Stimulated activated CD8-positive, alpha-beta memory T cell treated with anti-CD3 and anti-CD28 coated beads, Interleukin-4, amount 100 ng/mL, for 1 hour (primary cell): ENCODE measurements at places on chromosomes 12 and 14.

- no peak for DNase-seq
These were observed 17.1 kb upstream of the PAWR start for GRCh38 chr12:79707830-79708229.

DNA sequence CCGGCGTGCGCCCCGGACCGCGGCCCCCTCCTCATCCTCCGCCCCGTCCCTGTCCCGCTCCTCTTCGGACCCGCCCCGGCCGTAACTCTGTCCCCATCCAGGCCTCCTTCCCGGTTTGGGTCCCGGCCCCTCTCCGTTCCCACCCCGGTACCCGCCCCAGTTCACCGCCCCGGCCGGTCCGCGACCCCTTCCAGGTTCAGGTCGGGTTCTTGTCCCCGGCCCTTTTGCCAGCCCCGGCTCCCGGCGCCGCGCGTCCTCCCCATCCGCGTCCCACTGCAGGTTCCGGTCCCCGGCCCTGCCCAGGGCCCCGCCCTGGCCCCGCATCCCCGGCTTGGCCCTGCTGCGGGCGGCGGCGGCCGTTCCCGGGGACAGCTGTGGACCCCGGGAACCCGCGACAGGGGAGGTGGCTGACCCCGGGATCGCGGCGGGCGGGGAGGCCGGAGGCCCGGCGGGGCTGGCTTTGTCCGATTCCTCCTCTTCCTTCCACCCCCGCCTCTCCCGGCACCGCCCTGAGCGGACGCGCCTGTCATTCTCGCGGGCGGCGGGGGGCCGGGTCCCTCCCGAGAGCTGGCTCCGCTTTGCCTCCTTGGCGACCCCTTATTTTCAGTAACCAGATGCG, 601 bp downstream of the KLC1 start:
- no peak for DNase-seq

DNA sequence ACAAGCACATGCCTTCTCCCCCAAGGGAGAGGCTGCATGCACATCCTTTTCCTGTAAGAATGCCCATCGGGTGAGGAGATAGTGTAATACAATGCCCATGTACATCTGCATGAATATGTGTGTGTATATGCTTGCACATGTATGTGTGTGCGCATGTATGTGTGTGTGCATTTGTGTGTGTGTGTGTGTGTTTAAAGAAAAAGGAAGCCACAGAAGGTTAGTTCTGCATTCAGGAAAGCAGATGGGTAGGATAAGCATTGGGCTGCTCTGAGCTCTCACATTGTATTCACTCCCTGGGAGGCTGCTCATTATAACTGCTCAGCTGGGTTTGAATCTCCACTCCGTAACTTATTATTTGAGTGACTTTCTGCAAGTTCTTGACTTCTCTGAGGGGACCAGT, 74.3 kb downstream of the GALNT8 start:
- DNase-seq, result no peak

GRCh38 chr12:121801595-121802484, 2.0 kb upstream of the SETD1B start:
- no peak for DNase-seq

GRCh38 chr12:8687846-8688601, 9.8 kb upstream of the RIMKLB start:
- no peak for DNase-seq

DNA sequence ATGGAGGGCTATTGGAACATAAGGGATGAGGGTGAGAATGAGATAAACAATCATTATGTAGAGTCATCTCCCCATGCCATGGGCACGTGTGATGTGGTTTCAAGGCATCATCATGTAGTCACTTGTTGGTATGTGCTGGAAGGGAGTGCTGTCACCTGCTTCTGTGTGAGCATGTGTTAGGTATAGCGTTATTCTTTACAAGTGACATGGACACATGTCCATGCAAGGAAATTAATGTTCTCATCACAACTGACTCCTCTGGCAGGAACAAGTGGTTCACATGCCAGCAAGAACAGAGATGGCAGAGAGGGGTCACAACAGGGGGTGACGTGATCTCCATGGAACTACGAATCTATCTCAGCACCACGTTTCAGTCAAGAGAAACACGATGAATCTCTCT, 815.8 kb downstream of the BCL11B start:
- DNase-seq, result no peak

DNA sequence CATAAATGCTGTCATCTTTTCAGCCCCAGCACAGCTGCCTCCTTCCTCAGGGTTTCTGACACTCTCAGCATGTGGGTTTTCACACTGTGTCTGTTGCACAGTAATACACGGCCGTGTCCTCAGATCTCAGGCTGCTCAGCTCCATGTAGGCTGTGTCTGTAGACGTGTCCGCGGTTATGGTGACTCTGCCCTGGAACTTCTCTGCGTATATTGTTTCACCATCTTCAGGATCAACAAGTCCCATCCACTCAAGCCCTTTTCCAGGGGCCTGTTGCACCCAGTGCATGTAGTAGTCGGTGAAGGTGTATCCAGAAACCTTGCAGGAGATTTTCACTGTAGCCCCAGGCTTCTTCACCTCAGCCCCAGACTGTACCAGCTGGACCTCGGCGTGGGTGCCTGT, 1210.6 kb downstream of the TMEM121 start:
- DNase-seq, result no peak

DNA sequence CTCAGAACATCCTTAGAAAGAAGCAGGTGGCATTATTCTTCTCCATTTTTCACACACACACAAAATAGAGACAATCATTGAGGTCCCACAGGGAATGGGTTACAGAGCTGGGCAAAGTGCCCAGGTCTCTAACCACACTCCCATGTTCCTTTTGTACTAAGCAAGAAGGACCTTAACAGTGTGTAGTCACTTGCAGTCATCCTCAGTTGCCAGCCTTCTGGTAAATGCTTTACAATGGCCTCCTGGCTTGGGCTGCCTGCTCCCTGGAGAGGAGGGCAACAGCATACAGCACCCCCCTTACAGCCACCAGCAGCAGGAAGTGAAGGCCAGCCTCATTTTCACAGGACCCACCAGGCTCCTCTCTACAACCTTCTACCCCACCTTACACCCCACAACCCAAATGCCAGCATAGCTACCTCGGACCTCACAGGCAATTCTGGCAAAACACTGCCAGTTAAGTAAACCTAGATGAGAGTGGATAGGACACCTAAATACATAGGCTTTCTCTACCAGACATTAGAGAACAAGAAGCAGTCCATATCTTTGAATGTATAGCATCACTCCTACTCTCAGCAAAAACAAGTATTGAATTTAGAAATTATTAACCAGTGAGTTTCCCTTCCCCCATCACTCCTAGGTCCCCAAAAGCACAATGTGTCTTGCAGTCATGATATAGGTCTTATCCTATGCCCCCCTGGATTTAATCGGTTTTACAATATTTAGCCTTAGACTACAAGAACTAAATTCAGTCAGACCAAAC, 88.1 kb downstream of the PPP2R5E start:
- DNase-seq, result no peak

DNA sequence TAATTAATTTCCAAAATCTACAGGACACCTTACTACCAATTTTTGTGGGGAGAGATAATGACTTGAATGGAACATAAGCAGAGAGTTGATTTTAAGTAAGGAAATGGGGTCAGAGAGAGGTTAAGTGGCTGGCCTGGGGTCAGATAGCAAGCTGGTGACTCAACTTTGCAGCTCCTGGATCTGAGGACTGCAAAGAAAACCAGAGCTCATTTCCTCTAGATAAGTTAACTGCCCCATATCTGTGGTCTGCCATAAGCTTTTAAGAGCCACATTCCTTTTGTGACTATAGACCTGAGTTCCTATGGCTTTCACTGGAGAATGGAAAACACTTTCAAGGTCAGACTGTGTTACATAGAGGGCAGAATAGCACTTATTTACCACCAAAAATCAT, 201.2 kb upstream of the PRICKLE1 start:
- no peak for DNase-seq

DNA sequence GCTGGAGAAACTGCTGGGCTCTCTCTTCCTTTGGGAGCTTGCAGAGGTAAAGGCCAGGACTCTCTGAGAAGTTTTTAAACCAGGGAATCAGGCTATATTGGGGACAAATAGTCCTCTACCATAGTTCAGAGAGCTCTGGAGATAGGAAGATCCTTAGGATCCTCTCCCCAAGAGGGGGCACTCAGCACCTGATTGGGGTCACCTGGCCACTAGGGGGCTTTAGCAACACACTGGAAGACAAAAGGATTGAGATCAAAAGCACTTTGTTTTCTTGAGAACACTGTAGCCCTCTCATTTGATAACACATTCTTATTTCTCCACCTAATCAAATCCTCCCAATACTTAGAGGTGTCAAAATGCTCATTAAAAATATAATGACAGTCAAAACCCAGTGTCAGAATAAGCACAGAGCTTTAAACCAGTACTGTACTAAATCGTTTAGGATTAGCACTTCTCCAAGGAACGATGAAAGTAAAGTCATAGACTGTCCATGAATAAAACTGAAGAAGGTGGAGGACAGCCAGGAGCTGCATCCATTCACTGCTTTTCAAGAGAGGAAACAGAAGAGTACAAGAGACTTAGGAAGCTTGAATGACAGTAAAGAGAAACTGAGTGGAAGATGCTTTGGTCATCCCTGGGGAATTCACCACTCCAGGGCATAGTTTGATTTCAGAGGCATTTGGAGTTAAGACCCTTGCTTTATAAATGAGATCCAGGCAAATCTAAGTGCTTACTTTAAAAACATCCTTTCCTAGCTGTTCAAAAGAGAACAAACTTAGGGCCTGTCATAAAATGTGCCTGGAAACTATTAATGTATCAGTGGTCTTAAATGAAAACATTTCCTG, 26.5 kb downstream of the BMP4 start:
- DNase-seq, result no peak

DNA sequence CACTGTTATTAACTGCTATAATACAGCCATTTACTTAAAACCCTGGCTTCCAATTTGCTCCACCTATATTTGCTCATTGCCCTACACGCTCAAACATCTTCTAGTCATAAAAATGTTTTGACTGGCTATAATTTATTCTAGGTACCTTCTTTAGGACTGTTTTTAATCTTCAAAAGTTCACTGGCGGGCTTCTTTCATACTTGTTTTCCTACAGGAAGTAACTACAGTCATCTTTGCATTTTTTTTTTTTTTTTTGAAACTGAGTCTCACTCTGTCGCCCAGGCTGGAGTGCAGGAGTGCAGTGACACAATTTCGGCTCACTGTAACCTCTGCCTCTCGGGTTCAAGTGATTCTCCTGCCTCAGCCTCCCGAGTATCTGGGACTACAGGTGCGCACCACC, 32.5 kb downstream of the MPHOSPH9 start:
- DNase-seq, result no peak

- no peak for DNase-seq
These were observed 1145.1 kb downstream of the FLRT2 start for GRCh38 chr14:86675059-86675458.

DNA sequence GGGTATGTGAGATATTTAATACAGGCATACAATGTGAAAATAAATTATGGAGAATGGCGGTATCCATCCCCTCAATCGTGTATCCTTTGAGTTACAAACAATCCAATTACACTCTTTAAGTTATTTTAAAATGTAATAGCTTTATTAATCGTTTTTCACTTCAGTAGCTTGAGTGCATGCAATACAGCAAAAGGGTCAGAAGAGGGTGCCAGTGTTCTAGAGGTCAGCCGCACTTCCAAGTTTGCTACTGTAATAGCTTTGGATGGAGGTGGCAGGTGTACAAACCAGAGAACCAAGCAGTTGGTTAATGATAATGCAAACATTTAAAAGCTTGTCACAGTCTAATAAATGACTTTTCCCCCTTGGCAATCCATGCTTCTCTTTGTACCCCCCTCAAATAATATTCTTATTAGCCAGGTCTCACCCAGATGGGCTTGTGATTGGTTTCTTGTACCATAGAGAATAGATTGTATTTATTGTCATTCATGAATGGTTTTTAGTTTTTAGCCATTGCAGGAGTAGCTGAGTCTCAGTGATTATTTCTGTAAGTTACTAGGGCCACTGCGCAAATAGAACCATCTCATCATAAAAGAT, 127.0 kb downstream of the ERC1 start:
- peak; percentile 50 for DNase-seq

- DNase-seq, result no peak
These were observed 16.4 kb downstream of the TSPAN11 start for GRCh38 chr12:30942936-30943335.

DNA sequence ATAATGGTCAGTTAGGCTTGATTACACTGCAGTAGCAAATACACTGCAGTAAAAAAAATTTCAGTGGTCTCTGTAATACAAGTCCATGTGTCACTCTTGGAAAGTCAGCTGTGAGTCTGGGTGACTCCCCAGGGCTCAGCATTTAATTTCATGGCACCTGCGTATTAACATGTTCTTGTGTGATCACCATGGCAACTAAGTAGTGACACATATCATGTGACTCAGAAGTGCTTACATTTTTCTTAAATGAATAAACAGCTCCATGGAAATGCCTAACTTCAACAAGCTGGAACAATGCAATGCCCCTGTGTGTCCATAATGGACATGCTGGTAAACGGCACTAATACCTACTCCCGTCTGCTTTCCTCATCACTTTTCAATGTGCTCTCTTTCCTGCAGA, 88.5 kb upstream of the ANO4 start:
- no peak for DNase-seq

DNA sequence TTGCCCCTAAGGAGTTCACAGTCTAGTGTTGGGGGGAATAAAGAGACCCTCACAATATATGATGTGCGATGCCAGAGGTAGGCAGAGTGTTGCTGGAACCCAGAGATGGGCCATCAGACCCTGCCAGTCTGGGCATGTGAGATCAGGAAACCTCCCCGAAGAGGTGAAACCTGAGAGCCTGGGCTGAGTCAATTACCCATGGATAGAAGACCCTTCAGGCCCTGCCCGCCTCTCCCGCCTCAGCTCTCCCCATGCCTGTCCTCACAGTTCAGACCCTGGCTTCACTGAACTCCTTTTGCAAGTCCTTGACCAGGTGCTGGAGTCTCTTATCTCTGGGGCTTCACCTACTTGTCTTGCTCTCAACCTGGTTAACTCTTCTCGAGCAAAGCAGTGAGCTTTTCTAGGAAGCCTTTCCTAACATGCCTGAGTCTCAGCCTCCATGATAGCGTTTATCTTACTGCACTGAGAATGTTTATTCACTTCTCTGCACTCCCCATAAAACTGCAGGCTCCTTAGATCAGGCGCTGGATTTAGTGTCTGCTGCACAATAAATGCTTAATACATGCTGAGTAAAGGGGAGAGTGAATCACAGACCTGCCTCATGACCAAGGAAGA, 19.6 kb downstream of the ALDH1L2 start:
- DNase-seq, result no peak

DNA sequence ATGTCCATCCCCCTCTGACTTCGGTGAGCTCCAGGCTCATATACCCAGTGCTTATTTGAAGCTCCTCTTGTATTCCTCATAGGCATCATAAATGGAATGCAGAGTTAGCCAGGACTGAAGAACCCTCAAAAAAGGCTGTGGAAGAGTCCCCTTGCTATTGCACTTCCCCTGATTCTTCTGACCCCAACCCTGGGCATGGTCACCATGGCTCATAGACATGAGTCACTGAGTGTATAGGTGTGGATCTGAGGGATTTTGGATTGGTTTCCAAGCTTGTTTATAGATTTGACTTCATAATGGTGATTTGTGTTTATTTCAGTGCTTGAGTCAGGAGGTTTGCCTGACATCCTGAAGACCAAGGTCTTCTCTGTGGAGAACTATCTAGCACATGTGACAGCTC, 98.4 kb upstream of the SLC38A2 start:
- no peak for DNase-seq
